ENCODE measurements at places on chromosomes 16 and 17.

GRCh38 chr16:61324044-61324443 lies 712.2 kb downstream of the CDH8 start:
- H3K27me3 ChIP-seq, result no peaks in the 10 kb centered on the region
- no peak overlapping the region for H3K4me3 ChIP-seq
- no peak overlapping the region for H3K27ac ChIP-seq
- H3K36me3 ChIP-seq, result no peaks in the 10 kb centered on the region
- H3K4me1 ChIP-seq, result no peaks in the 10 kb centered on the region

DNA sequence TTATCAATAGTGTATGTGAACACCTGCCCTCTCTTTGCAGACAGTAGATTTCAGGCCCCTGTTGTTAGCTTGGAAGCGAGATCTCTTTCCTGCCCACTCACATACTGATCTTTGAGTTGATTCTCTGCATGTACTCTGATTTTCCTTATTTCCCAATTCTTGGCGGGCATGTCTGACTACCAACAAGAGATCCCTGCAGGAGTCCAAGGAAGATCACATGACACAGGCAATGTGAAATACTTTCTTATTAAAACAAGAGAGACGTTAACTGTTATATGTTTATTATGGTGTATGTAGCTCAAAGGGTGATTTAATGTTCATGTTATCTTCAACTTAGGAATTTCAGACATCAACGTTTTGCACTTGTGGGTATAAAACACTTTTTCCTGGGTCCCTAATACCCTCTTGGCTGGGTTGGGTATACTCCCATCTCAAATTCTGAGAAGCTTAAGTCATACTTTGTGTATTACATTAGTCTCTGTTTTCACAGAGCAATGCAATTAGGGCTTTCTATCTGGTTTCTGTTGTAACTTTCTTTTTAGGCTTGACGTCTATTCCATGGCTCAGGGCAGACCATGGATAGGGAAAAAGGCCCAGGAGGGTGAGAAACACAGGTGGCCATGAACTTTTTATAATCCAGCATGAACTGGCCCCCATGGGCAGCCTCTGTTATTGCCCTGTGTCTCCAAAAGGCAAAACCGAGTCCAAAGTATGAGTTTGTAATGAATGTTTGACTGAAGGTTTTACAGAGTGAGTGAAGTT lies 32.2 kb downstream of the HSD17B2 start:
- H3K4me1 ChIP-seq, result peaks cover 11% of the 10 kb centered on the region
- no peak for DNase-seq
- H3K27me3 ChIP-seq, result peaks cover 2% of the 10 kb centered on the region
- no peaks in the 10 kb centered on the region for H3K36me3 ChIP-seq
- H3K4me3 ChIP-seq, result no peak overlapping the region
- no peak overlapping the region for H3K27ac ChIP-seq

DNA sequence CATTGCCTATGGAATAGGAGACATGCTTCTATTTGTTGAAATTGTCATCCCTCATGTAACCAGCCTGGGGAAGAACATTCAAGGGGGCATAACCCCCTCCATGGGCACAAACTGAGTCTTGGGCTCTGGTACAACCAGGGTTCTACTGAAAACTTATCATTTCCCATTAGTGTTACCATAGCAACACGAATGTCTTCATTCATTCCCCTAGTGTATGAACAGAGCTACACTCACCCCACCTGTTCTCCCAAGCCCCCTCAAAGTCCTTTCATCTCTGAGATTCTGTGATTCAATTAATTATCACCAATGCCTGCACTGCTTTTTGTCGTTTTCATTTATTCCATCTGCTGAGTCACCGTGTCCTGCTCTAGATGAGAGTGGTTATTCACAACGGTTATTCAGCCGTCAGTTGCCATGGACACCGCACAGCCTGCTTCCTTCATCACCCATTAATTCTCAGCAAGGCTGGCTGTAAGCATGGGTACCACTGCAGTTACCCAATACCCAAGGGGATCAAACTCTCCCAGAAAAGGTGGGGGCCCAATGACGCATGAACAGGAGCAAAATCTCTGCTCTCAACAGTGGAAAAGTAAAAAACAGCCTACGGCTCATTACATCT lies 1.6 kb upstream of the GAST start:
- H3K27ac ChIP-seq, result no peak overlapping the region
- H3K4me3 ChIP-seq, result no peak overlapping the region

- no peak for DNase-seq
- no peak overlapping the region for H3K4me3 ChIP-seq
- no peak overlapping the region for H3K27ac ChIP-seq
Measured at GRCh38 chr16:74888888-74889287, 96.0 kb downstream of the WDR59 start.

DNA sequence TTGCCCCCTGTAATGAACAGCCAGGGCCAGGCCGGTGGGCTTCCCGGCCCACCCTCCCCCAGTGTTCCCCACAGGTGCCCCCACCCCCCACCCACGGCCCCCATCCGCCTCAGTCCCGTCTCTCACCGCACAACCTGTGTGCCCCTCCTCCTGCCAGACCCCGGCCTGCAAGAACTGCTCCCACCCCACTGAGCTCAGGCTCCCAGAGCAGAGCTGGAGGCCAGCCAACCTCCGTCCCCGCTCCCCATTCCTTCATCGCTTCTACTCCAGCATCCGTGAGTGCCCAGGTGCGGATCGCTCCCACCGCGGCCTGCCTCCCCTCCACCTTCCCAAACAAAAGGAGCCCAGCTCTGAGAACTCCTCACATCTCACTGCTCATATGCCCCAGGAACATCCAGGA lies 4.2 kb downstream of the MVD start:
- peaks cover 14% of the 10 kb centered on the region for H3K4me1 ChIP-seq
- H3K36me3 ChIP-seq, result peaks cover 33% of the 10 kb centered on the region
- H3K27ac ChIP-seq, result no peak overlapping the region
- no peak for DNase-seq
- H3K27me3 ChIP-seq, result no peaks in the 10 kb centered on the region
- H3K4me3 ChIP-seq, result no peak overlapping the region

- H3K27ac ChIP-seq, result peak overlapping the region; percentile 19
- H3K36me3 ChIP-seq, result no peaks in the 10 kb centered on the region
- H3K4me1 ChIP-seq, result peaks cover 22% of the 10 kb centered on the region
- peaks cover 5% of the 10 kb centered on the region for H3K27me3 ChIP-seq
- no peak for DNase-seq
- no peak overlapping the region for H3K4me3 ChIP-seq
Measured at GRCh38 chr17:82283208-82283749, 9.8 kb upstream of the CSNK1D start.

DNA sequence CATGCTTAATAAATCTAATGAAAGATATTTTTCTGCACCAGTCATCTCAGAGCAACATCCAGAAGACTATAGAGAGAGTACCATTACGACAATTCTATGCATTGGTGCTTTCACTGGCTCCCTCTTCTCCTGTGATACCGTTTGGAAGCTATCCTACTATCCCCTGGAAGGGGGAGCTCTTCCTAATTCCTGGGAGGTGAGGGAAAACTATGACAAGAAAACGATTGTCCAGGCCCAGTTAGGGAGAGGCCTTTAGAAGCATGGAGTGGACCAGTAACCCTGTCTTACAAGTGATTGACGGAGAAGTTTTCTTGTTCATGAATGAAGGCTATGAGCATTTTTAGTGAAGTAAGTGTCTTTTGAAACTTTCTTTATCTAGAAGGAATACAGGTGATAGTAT lies 150.2 kb downstream of the TANC2 start:
- no peak for DNase-seq
- peaks cover 3% of the 10 kb centered on the region for H3K27me3 ChIP-seq
- no peaks in the 10 kb centered on the region for H3K36me3 ChIP-seq
- no peak overlapping the region for H3K4me3 ChIP-seq
- H3K27ac ChIP-seq, result no peak overlapping the region

DNA sequence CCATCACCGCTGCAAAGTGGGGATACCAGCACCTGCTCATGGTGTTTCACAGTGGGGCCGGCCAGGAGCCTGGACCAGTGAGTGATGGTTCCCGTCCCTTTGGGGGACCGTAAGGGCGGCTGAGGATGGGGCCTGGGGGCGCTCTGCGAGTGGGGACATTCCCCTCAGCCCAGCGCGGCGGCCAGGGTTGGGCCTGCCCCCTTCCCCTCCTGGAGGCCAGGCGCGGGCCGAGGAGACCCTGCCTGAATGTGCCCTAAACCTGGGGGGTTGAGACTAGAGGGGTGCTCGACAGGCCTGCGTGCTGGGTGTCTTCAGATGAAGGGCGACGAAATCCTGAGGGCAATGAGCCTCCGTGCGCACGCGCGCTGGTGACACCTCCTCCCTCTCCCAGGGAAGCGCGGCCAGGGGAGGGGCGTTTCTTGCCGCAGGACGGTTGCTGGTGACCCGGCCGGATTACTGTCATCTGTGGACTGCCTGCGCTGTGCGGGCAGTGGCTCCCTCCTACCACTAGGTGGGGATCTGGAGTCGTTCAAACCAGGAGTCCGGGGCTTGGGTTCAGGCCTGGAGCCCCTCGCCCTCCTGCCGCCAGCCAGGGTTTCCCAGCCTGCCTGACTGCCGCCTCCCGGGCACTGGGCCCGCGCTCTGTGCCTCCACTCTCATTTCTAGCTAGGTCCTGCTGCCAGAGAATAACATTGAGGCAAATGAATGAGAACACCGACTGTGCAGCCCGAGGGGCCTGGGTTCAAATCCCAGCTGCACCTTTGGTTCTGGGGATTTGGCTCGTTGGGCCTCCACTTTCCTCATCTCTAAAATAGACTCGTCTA lies 17.1 kb downstream of the TBX2 start:
- no peak overlapping the region for H3K4me3 ChIP-seq
- H3K27ac ChIP-seq, result no peak overlapping the region
- H3K36me3 ChIP-seq, result no peaks in the 10 kb centered on the region

DNA sequence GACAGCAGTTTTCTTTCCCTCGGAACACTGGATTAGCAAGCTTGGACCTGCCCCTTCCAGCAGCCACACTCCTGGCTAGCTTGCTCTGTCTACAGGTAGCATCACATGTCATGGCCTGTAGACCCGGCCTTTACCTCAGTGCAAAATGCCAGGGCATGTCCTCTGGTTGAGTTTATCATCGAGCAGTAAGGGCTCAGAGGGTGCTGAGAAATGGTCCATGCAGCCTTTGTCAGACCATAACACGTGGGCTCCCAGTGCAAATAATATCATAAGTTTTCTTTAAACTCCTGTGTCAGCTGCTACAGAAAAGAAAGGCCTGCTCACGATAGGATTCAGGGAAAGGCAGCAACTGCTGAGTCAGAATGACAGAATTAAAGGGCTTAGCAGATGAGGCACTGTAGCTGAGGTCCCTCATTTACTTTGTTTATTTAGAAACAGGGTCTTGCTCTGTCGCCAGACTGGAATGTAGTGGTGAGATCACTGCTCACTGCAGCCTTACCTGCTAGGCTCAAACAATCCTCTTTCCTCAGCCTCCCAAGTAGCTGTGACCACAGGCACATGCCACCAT lies 8.0 kb upstream of the GNA13 start:
- peaks cover 3% of the 10 kb centered on the region for H3K27me3 ChIP-seq
- no peaks in the 10 kb centered on the region for H3K36me3 ChIP-seq
- no peak overlapping the region for H3K4me3 ChIP-seq
- H3K27ac ChIP-seq, result no peak overlapping the region
